ENCODE measurements at places on chromosomes 3 and 15.

GRCh38 chr3:169020371-169020770, 643.1 kb downstream of the MECOM start:
- no peak for DNase-seq

DNA sequence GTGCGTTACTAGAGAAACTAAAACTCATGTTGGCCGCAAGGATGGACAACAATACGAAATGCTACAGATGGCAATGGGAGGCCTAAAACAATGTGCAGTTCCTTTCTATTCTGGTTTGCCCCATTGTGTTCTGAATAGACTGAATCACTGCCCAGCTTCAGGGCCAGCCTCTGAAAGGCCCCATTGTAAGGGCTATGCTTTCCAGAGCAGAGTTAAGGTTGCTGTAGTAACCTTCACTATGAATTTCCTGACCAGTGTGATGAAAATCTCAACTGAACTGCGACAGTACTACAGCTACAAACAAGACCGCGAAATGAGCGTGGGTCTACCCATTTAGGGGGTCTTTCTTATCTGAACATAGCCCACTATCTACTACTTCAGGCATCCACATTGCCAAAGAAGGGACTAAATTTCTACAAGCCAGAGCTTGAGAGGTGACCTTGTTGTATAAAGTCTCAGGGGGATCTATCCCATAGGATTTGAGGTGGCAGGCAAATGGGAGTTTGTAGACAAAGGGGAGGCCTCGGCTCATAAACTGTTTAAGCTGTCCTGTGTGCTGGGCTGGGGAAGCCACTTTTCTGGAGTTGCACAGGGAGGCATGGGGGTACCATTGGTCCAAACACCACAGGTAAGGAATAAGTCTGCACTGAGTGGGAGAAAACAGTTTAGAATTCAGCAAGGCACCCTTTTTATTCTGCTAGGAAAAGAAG, 80.1 kb downstream of the MYO1E start:
- DNase-seq, result no peak

DNA sequence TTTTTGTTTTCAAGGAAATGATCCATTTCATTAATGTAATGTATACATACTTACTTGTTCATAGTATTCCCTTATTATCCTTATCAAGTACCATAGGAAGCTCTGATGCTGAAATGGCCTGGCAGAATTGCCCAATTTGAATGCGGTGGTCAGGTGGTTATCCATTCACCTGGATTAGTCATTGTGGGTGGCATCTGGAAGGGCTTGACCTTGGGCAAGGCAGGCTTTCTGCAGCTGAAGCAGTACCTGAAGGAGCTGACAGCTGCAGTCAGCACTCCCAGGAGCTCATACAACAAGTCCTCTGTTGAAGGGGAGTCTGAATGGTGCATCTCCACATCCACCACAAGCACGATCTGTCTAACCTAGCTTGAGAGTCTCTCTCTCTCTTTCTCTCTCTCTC, 12.2 kb upstream of the IQCF5 start:
- no peak for DNase-seq

DNA sequence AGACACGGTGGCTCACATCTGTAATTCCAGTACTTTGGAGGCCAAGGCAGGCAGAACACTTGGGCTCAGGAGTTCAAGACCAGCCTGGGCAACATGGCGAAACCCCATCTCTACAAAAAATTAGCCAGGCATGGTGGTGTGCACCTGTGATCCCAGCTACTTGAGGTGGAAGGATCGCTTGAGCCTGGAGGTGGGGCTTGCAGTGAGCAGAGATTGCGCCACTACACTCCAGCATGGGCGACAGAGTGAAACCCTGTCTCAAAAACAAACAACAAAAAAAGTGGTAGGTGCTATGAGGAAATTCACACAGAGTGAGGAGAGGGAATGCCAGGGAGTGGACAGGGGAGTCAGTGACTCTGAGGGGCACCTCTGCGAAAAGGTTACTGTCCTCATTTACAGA, 29.4 kb downstream of the RPN1 start:
- no peak for DNase-seq

All from activated T-cell treated with anti-CD3 and anti-CD28 coated beads, Interleukin-2, amount 50 U/mL, for 1 hour (primary cell).